ENCODE measurements at places on chromosomes 7 and 10. TPM values are rescaled to one million over a fixed set of nuclear protein-coding genes. Genes with fewer than 3 reads are reported as not detected.
A peak's percentile ranks its signal among the peaks of the same experiment; 100 is the strongest.

The SPDYE16 gene
- not detected for total RNA-seq

The TMED4 gene
- total RNA-seq, result 129 TPM

The AGMO gene
- not detected for total RNA-seq

The SEMA3E gene
- 23.9 TPM for total RNA-seq

GRCh38 chr7:27516421-27516820 is 146.3 kb downstream of the HIBADH start:
- no peak for DNase-seq

- no peak for DNase-seq
Measured at GRCh38 chr7:55532150-55532917, 40.0 kb downstream of the VOPP1 start.

DNA sequence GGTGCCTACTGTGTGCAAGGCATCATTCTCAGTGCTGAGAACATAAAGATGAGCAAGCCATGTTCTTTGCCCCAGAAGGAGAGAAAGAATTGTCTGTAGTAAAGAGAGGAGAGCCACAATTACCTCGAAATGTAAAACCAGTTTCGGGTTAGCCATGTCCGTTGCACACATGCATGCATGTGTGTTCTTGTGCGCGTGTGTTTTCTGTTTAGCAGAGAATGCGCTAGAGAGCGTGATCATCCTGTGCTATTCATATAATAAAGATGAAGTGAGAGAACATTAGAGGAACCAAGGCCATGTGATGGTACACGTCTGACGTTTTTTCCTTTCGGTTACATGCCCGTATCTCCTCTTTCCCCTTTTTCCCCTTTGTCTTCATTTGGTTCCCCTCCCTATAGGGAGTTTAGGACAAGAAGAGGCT is 158.2 kb downstream of the CELF2 start:
- no peak for DNase-seq

- no peak for DNase-seq
Measured at GRCh38 chr7:96495751-96496216, 173.9 kb upstream of the SLC25A13 start.

DNA sequence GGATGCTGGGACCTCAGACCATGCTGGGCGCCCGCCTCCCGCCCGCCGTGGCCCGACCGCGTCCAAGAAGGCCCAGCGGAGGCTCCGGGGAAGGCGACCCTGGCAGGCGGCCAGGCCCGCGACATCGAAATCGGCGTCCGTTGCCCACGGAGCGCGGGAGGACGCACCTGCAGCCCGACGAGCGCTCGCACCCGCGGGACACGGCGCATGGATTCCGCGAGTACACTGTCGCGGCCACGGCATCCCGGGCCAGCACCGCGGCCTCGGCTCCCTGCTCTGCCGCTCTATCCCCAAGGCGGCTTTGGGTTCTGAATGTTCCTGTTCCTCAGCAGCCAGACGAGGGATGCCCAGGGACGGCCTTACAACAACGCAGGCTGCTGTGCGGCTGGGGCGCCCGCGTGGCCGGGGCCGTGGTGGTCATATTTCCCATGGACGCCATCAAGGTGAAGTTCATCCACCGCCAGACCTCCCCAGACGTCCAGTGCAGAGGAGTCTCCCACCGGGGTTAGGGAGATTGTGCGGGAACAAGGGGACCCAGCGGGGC is 67.5 kb upstream of the ZNF722 start:
- DNase-seq, result no peak

- no peak for DNase-seq
Measured at GRCh38 chr10:200405-200804, 65.2 kb downstream of the ZMYND11 start.

GRCh38 chr10:42149027-42149700 is 489.2 kb downstream of the ZNF33B start:
- DNase-seq, result no peak

DNA sequence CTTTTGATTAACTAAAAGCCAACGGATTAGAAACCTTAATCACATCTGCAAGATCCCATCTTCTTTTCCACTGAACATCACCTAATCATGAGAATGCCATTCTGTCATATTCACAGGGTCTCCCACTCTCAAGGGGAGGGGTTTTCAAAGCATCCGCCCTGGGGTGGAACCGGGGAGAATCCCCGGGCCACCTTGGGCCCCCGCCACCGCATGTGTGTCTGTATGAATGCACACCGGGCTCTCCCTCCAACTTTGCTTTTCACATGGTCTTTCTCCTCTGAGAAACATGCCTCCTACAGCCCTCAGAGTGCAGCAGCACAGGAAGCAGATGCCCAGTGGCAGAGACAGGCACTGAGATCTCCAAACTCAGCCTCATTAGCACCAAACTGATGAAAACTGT is 233.2 kb upstream of the PPP2R2D start:
- no peak for DNase-seq

- no peak for DNase-seq
Measured at GRCh38 chr10:96673318-96674099, 46.8 kb downstream of the PIK3AP1 start.

- DNase-seq, result no peak
Measured at GRCh38 chr10:101282947-101283346, 53.7 kb upstream of the LBX1 start.

DNA sequence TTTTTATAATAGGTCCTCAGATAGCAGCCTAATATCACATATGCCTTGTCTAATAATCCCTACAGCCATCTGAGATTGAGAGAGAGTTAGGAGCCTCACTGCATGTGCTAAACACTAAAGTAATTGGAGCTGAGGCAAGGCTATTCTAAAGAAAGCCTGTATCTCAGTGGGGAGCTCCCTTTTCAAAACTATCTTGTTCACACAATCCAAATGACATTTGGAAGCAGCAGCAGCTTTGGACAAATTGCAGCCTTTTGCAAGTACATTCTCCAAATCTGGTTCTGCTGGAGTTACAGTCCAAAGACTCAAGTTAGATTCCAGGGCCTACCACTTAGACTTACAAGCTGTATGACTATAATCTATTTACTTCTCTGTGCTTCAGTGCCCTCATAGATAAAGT is 104.5 kb downstream of the MACC1 start:
- no peak for DNase-seq

DNA sequence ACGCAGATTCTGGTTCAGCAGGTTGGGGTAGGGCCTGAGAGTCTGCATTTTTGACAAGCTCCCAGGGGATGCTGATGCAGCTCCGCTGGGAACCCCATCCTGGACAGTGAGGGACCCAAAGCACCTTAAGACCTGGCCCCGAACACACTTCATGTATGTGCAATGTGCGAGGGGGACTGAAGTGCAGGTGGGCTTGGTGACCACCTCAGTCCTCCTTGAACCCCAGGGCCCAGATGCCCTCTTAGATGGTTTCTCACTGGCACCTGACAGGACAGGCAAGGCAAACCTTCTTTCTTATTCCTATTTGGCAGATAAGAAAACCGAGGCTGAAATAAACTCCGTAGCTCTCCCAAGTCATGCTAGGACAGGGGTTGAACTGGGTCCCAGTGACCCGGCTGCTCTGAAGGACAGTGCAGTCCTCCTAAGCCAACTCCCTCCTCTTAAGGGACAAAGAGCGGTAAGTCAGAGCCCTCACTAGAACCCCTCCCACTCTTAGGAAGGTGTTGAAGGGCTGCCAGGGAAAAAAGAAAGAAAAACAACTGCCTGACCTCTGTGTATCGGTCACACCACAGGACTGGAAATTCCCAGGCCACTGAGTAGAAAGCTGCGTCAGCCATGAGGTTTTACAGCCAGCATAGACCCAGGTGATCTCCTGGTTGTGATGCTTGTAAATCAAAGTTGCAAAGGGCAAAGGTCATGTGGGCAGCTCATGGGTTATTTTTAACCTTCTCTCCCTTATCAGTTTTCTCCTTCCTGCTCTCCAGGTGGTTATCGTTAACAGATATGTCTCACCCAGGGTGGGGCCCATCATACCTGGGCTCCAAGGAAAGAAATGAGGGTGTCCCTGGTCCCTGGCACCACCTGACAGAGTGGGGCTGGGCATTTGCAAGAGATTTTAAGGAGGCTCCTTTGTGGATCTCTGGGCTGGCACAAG is 90.9 kb upstream of the SMNDC1 start:
- peak; percentile 69 for DNase-seq

DNA sequence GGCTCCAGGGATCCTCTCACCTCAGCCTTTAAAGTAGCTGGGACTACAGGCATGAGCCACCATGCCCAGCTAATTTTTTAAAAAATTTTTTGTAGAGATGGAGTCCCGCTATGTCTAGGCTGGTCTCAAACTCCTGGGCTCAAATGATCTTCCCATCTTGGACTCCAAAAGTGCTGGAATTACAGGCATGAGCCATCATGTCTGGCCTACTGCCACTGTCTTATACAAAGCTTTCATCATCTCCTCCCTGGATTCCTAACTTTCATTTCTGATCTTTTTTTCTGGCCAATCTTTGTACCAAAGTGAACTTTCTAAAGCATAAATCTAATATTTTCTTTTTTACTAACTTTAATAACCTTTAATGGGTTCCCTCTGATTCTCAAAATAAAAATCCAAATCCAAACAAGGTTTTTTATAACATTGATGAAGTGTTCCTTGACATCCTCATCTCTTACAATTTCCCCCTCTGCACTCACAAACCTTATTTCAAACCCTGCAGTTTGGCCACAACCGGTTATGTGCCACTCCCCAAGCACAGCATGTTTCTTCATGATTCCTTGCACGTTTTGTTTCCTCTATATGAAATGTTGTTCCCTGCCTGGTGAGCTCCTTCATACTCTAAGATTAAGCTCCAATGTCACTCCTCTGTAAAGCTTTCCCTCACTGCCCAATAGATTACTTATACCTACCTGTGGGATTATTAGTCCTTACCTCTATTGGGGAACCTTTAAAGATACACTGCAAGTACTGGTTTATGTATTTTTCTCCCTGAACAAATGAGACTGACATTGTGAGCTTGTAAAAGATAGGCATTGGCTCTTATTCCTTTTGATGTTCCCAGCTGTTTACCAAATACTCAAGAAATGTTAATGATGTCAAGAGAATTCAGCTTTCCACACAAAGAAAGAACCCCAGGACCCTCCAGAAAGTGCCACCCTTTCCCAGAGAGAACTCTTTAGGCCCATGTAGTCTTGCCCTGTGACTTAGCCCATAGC is 101.7 kb downstream of the HOXA1 start:
- no peak for DNase-seq

DNA sequence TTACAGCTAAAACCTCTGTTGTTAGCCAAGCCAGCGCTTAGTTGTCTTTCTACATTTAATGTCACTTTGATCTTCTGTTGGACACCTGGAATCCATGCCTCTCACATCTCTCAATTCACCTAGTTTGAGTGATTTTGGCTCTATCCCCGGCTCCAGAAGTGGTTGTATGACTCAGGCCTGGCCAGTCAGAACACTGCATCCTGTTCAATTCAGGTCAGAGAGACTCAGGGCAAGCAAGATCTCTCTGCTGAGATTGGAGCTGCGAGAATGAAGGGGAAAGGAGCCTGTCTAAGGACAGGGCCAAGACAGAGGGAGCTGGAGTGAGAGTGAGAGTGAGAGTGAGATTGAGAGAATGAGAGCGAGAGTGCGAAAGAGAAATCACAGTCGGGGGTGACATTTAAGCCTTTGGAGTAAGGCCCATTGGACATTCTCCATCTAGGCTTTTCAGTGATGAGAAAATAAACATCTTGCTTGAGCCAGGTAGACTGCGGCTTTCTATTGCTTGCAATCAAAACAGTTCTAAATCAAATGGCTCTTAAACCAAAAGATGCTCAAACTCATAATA is 83.3 kb upstream of the DYNC1I1 start:
- DNase-seq, result no peak

DNA sequence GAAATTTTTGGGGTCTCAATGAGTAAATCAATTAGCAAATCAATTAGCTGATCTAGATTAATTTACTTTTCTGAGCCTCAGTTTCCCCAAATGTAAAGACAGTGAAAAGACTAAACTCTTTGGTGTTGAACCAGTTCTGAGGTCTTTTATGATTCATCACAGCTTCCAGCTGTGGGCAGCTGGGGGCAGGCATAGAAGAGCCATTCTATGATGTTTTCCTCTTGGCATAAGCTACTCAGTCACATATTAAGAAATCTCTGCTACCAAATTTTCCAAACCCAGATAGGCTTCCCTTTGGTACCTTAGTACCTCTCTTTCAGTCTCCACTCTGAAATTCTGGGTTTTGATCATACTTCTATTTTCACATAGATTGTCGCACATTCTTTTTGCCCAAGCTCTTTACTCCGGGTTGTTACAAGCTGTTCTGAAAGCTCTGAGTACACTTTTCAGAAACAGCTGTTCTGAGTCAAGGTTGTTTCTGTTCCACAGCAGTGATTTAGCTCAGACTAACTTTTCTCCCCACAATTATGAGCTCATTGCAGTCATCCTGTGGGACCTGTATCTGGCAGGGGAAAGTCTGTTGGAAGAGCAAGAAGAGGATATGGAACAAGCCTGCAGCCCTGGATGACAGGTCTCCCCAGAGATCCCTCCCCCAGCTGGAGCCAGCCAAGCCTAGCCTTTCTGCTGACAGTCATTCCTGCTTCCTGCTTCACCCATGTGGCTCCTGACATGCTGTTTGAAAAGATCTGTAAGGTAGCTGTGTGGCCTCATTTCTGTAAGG is 599.6 kb upstream of the GHITM start:
- no peak for DNase-seq

GRCh38 chr10:5040781-5041470 is 37.3 kb upstream of the AKR1C2 start:
- no peak for DNase-seq

DNA sequence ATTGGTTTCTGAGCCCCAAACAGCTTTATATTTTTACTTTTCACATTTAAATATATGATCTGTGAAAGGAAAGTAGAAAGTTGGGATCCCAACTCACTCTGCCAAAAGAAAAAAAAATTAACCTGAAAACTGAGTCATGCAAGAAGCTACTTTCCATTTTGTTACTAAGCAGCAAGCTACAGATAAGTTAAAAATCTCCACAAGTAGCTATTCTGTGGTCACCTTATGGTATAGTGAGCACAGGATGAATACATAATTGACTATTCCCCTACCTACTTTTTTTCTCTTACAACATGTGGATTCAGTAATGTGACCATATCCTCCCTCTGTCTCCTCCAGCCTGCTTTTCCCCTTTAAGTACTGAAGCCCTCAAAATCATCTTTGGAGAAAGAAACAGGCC is 30.3 kb upstream of the CREB3L2 start:
- DNase-seq, result no peak

GRCh38 chr7:140683657-140684056 is 10.9 kb downstream of the ADCK2 start:
- no peak for DNase-seq

GRCh38 chr7:151195616-151196450 is 8.8 kb upstream of the ASB10 start:
- no peak for DNase-seq

GRCh38 chr10:119315128-119316001 is 108.0 kb downstream of the GRK5 start:
- peak; percentile 30 for DNase-seq

Data from NCI-H460 (cell line).